ENCODE measurements at places on chromosomes 2 and 18. TPM values are rescaled to one million over a fixed set of nuclear protein-coding genes. Genes with fewer than 3 reads are reported as not detected.

THOC1 gene
- total RNA-seq, result 35.7 TPM

HS1BP3 gene
- total RNA-seq, result 27.6 TPM

PRKRA gene
- total RNA-seq, result 42.6 TPM

TUBA4B gene
- not detected for total RNA-seq

GAREM1 gene
- 10.0 TPM for total RNA-seq

MGAT5 gene
- total RNA-seq, result 66.2 TPM

FOXD4L1 gene
- 0.13 TPM for total RNA-seq

RAB31 gene
- 47.7 TPM for total RNA-seq

PMAIP1 gene
- total RNA-seq, result 12.1 TPM

SLC16A14 gene
- 2.4 TPM for total RNA-seq

ZNF521 gene
- not detected for total RNA-seq

CCDC150 gene
- 3.3 TPM for total RNA-seq

MPP4 gene
- 0.13 TPM for total RNA-seq

CYP20A1 gene
- total RNA-seq, result 23.4 TPM

STARD6 gene
- not detected for total RNA-seq

HOXD10 gene
- not detected for total RNA-seq

ZAP70 gene
- total RNA-seq, result not detected

GDF7 gene
- 0.13 TPM for total RNA-seq
